ENCODE measurements at places on chromosomes 2 and 18. TPM values are rescaled to one million over a fixed set of nuclear protein-coding genes. Genes with fewer than 3 reads are reported as not detected.

Gene ALLC
- total RNA-seq: not detected

Gene CXCR4
- 3.2 TPM for total RNA-seq

Gene LYPD6
- total RNA-seq: not detected

Gene SNORC
- not detected for total RNA-seq

Gene GORASP2
- 90.1 TPM for total RNA-seq

Gene RTP5
- not detected for total RNA-seq

Gene ANKRD30B
- not detected for total RNA-seq

Gene RSAD2
- not detected for total RNA-seq

Gene TTC27
- total RNA-seq: 20.9 TPM
